Skin of body (tissue), 3 donors: ENCODE measurements at places on chromosomes 4 and X.

DNA sequence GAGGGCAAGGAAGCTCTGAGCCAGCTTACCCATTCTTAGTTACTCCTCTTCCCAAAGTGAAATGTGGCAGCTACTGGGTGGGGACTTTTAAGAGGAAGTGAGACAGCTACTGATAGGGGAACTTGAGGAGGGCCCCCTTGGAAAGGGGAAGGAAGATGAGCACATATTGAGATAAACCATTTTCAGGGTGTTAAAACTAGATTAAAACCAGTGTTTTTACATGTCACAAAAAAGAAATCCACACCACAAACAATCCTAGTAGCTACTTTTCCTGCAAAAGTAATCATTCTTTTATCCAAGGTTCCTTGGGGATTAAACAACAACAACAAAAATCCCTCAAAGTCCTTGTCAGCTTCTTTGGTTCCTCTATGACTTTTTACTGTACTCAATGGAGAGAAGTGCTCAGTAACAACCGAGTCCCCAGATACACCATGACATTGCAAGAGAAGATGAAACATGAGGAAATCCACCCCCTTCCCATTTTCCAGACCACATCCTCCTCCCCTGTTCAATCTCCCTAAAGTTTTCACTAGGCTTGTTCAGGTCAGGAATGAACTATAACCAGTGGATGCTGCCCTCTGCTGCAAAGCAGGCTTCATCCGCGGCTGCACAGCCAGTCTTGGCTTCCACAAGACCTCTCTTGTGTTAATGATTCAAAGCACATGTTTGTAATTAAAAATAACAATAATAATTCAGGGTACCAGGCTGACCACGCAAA, 113.5 kb upstream of the TMEM164 start:
- DNase-seq, result no peak

- no peak for DNase-seq
Observed at GRCh38 chr4:6732441-6733357, 16.7 kb downstream of the BLOC1S4 start.

DNA sequence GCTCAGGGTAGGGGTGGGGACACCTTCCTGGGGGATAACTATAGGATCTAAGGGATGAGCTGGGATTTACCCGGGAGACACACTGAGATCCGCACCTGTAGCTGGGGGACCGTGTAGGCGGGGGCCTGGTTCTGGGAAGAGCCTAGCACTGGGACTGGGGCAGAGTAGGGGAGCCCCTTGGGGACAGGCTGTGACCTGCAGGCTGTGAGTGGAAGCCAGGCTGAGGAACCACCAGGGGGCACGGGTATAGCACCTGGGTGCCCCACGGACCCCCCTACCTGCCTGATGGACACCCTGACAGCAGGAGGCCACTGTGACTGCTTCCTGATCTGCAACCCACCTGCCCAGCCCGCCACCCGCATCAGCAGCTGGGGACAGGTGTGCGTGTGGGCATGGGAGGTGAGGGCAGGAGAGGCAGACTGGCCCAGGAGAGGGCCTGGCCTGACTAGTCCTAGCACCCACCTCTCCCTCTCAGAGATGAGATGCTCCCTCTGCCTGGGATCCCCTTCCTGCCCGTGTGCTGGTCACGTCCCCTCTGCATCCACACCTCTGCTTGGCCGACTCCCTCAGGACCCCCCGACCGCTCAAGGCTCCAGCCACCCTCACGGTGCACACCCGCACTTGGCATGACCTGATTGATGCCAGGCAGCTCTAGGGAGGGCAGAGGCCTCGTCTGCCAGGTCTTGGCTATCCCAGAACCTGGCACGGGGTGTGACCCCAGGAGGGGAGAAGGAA, 94.2 kb upstream of the NKX1-1 start:
- no peak for DNase-seq

DNA sequence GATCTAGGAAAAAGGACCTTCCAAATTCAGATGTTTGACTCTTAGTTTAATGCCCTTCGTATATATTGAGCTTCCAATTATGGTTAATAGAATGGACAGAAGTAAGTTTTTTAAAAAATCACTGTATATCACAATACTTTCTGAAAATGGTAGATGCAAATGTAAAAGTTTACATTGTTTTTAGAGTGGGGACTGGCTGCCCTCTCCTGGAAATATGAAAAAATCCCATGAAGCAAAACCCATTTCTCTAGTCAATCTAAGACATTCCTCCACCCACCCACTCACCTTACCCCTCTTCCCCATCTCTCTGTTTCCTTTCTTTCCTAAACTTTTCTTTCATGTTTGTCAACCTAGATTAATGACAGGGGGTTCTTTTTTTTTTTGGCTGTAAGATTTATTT, 134.5 kb downstream of the ARHGAP6 start:
- DNase-seq, result no peak

GRCh38 chr4:140127422-140127821, 26.6 kb downstream of the MAML3 start:
- DNase-seq, result no peak

DNA sequence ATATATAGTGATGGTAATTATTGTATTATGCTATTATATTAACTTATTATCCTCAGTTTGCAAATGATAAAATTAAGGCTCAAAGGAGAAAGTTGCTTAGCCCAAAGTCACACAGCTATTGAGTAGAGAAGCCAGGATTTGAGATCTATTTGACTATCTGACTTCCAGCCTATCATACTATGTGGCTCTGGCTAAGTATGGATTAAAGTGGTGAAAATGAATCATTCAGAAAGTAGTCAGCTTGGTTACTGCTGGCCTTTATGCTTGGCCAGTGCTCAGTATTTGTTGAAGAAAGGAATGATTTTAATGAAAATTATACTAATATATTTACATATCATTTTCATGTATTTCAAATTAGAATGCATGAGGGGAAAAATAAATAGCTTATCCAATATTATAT, 219.8 kb downstream of the SHROOM3 start:
- DNase-seq, result no peak

GRCh38 chrX:135429429-135429828, 7.7 kb downstream of the SMIM10L2A start:
- DNase-seq, result no peak

DNA sequence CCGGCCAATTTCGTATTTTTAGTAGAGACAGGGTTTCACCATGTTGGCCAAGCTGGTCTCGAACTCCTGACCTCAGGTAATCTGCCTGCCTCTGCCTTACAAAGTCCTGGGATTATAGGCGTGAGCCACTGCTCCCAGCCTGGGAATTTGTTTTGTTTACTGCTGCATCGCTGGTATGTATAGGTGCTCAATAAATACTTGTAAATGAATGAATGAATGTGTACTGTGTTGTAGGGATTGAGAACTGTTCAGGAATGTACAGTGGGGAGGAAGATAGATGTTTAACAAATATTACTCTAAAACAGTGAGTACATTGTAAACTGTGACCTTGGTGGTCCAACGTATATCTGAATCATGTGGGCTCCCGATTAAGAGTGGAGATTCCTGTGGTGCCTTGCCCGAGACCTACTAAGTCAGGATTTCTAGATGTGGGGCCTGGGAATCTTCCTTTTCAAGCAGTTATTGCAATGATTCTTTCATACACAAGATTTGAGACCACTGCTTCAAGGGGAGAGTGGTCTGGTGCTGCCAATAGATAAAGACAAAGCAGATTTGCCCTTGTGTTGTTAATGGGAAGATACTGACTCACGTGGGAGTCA, 41.0 kb downstream of the WWC2 start:
- no peak for DNase-seq

DNA sequence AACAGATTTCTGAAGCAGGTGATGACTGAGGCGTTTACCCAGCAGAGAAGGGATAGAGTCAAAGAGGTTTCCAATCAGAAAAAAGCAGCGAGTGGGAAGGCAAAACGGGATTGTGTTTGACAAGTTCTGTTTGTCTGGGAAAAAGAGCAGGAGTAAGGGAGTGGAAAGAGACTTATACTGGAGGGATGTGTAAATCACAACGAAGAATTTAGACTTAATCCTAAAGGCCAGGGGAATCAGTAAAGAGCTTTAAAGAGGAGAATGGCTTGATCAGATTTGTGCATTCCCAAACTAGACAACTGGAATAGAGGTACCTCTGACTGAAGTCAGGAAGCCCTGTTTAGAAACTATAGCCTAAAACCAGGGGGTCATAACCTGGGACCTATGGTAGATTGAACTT, 31.5 kb upstream of the LRBA start:
- no peak for DNase-seq

DNA sequence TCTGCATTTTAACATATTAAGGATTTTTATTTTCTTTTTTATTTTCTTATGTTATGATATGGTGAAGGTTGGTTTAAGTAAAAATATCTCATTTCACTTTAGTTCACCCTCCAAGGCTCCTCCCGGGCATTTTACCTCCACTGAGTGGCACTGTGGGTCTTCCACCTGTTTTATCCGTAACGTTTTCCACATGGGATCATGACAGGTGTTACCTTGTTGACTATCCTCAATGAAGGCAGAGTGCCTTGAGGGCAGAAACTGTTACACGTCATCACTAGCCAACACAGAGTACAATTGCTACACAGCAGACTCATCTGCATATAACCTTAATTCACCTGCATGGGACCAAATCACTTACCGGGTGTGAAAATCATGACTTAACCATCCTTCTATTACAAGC, 105.8 kb downstream of the GEMIN8 start:
- no peak for DNase-seq
